ENCODE measurements at places on chromosomes 2 and 18. TPM values are rescaled to one million over a fixed set of nuclear protein-coding genes. Genes with fewer than 3 reads are reported as not detected.

GRCh38 chr2:20584045-20584398 is 66.9 kb downstream of the HS1BP3 start:
- H3K4me1 ChIP-seq = peaks cover 10% of the 10 kb centered on the region
- DNase-seq = no peak
- H3K27me3 ChIP-seq = no peaks in the 10 kb centered on the region
- H3K27ac ChIP-seq = no peak overlapping the region
- H3K36me3 ChIP-seq = no peaks in the 10 kb centered on the region
- no peak overlapping the region for H3K4me3 ChIP-seq

GRCh38 chr2:102051692-102052277 is 60.0 kb downstream of the IL1R2 start:
- no peaks in the 10 kb centered on the region for H3K27me3 ChIP-seq
- DNase-seq = no peak
- no peak overlapping the region for H3K4me3 ChIP-seq
- H3K4me1 ChIP-seq = no peaks in the 10 kb centered on the region
- H3K27ac ChIP-seq = no peak overlapping the region
- H3K36me3 ChIP-seq = no peaks in the 10 kb centered on the region

- H3K36me3 ChIP-seq = no peaks in the 10 kb centered on the region
- no peak for DNase-seq
- no peaks in the 10 kb centered on the region for H3K4me1 ChIP-seq
- H3K27ac ChIP-seq = no peak overlapping the region
- H3K4me3 ChIP-seq = no peak overlapping the region
Measured at GRCh38 chr2:84071050-84071449, 388.0 kb downstream of the SUCLG1 start.

- H3K36me3 ChIP-seq = peaks cover 10% of the 10 kb centered on the region
- H3K27ac ChIP-seq = no peak overlapping the region
- H3K27me3 ChIP-seq = no peaks in the 10 kb centered on the region
- H3K4me3 ChIP-seq = no peak overlapping the region
- H3K4me1 ChIP-seq = no peaks in the 10 kb centered on the region
Measured at GRCh38 chr2:135762022-135762421, 20.4 kb downstream of the UBXN4 start.

DNA sequence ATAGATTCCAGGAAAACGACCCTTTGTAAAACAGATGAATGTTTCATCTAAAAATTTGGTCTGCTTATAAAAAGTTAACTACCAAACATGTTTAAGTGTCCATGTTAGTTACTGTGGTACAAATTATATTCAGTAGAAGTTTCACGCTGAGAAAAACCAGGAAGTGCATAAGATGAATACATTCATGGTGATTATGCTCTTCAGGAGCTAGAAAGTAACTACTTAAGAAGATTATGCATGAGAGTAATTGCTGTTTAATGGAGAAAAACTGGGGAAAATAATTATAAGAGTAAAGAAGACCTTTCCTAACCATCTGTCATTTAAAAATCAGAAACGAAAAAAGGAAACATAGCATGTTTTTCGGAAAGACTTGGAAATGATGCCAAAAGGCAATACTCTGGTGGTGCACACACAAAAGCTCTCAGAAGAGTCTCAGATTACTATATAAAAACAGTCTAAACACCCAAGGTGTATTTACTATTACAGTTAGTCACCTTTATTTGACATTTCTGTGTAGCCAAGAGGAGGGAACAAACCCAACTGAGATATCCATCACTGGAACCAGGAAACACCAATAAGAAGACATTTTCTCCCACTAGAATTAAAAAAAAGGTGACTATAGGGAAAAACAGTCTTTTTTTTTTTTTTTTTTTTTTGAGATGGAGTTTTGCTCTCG is 38.8 kb upstream of the METTL21A start:
- no peaks in the 10 kb centered on the region for H3K4me1 ChIP-seq
- no peaks in the 10 kb centered on the region for H3K27me3 ChIP-seq

- no peaks in the 10 kb centered on the region for H3K27me3 ChIP-seq
- no peak for DNase-seq
- no peak overlapping the region for H3K4me3 ChIP-seq
- H3K36me3 ChIP-seq = no peaks in the 10 kb centered on the region
- H3K27ac ChIP-seq = no peak overlapping the region
Measured at GRCh38 chr2:5851410-5851809, 159.2 kb downstream of the SOX11 start.

Gene TXNL1
- 75.6 TPM for total RNA-seq

Gene CD302
- 1.1 TPM for total RNA-seq

Gene NT5DC4
- total RNA-seq = not detected

Gene SCN1A
- total RNA-seq = 2.7 TPM
